ENCODE measurements at places on chromosomes 5 and 9.

DNA sequence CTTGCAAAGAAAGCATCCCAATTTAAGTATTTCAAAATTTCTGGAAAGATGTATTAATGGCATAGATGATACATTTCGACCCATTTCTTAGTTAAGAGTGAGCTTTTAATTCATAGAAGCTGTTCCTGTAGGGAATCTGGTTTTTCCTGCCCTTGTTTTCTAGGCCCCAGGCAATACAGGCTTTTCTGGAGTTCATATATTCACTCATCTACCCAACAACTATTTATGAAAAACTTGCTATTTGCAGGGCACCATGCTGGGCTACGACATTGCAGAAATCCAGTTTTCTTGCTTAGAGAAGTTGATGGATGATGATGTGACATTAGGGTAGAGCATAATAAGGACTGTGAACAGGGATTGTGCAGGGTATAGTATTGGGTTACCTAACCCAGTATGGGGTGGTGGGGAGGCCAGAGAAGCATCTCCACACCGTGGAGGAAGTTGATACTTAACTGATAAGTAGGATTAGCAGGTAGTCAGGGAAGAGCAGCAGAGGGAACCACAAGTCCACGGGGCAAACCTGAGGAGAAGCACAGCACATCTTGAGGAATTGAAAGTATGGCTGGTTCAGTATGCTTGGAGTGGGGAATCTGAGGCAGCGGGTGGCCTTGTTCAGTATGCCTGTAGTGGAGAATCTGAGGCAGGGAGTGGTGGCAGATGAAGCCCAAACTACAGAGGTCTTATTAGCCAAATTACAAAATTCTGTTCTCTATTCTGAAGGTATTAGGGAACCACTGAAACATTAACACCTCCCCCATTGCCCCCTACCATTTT, 247.5 kb downstream of the ARRDC3 start:
- no peak for DNase-seq

DNA sequence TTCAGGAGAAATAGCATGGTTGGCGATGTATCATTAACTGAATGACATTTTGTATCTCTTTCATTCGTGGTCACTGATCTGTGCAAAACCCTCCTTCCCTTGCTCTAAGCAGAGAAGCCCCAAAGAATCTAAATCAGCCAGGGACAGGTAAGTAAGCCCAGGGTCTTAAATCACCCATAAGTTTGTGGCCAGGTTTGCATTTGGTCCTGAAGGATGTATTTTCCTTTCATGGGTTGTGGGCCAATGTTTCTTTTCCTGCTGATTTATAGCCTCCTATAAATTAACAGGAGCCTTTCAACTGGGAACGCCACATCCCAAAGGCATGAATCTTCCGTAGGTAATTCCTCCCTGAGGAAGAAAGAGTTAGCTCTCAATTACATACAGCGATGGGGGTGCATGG, 217.5 kb upstream of the TNC start:
- no peak for DNase-seq

GRCh38 chr9:3893519-3893918, 367.7 kb upstream of the RFX3 start:
- no peak for DNase-seq

DNA sequence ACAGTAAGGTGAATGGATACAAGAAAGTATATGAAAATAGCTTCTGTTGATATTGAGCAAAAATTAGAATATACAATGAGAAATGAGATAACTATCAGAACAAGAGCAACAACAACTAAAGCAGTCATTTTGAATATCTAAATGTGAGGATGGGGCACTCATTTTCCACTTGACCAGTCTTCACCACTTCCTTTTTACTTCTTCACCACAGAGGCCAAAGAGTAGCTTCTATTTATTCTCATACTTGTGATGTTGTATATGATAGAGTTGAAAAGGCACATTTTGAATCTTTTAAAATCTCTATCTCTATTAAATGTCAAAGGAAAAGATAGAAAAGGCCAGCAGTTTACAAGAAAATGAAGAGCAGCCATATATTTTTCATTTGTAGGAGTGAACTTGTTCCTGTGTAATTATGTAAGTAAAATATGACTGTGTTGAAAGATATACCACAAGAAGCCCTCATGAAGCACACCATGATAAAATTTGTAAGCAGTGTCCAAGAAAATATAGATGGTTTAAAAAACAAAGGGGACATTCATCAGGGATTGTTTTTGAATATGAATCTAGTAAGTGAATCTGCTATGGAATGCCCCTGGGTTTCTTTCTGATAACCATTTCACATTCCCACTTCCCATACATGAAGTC, 39.2 kb downstream of the ADAMTS19 start:
- DNase-seq, result no peak

DNA sequence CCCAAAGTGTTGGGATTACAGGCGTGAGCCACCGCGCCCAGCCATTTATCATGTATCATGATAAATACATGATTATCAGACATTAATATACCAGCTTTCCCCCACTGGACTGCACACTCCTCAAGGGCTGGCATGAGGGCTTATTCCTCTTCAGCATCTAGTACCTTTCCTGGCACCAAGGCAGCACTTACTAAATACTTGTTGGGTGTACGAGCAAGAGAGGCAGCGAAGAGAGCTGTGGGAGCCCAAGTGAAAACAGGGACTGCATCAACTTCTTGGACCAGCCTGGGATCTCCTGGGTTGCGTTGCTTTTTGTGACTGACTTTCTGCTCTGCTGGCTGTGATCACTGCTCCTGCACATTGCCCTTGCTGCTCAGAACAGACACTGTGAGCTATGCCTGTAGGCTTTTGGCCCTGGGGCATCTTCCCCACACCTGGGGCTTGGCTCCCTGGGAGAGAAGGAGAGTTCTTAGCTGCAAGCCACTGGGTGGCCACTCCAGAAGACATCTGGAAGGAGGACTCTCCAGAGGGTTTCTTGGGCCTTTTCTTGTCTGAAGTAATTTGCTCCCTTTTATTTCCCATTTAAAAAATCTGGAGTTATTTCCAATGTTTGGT, 224.3 kb downstream of the NR3C1 start:
- DNase-seq, result no peak

- no peak for DNase-seq
These were observed 69.1 kb downstream of the GPR21 start for GRCh38 chr9:123102375-123103113.

DNA sequence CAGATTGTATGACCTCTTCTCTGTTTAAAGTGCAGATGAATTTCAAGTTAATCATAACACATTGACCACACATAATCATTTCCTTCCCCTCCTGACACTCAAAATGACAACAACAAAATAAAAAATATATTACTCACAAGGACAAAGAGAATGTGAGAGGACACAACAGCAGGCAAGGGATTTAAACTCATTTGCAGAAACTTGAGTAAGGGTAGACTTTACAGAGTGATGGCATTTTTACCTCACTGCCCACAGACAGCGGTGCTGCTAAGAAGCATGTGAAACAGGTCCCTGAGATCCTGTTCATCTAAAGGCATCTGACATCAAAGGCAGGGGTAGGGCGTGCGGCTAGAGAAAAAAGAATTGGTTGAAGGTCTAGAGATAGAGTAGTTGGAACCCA, 99.0 kb downstream of the TRIM36 start:
- no peak for DNase-seq

DNA sequence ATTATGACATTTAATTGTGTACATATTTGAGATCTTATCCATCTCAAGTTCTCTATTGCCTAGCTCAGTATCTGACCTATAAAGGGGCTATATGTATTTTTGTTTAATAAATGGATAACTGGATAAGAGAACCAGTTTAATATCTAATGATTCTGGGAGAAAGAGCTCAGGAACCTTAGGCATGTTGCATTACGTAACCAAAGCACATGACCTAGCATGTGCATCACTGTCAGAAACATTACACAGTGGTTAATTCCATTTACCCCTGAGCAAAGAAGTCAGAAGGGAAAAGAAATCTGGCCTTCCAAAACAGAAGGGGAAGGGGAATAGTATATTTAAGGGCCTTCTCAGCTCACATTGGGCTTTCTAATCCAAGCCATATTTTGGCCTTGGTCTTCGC, 12.3 kb downstream of the PAPPA start:
- no peak for DNase-seq

DNA sequence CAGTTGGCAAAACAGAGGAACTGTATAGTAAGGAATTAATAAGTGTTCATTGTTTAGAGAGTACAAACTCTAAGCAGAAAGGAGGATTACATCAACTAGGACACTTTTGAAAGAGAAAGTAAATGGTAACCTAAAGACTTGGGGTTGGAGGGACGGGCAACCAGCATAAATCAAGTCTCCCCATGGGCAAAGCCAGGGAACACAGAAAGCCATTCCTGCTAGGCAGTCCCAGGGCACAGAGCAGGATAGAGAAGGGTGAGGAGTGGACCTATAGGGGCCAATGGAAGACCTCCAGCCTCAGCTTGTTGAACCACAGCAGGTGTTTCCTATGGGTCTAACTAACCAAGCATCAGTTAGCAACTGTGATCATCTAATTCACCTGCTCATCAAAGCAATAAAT, 9.2 kb upstream of the ERAP1 start:
- DNase-seq, result no peak

DNA sequence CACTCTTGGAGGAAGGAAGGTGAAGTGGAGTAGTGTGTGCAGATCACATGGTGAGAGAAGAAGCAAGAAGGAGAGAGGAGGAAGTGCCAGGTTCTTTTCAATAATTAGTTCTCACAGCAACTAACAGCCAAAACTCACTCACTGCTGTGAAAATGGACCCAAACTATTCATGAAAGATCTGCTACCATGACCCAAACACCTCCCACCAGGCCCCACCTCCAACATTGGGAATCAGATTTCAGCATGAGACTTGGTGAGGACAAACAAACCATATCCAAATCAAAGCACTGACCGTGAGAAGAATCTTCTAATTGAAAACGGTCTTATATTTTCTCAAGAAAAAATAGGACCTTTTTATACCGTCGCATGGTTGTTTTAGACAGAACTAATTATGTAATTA, 468.7 kb upstream of the TYRP1 start:
- DNase-seq, result no peak

DNA sequence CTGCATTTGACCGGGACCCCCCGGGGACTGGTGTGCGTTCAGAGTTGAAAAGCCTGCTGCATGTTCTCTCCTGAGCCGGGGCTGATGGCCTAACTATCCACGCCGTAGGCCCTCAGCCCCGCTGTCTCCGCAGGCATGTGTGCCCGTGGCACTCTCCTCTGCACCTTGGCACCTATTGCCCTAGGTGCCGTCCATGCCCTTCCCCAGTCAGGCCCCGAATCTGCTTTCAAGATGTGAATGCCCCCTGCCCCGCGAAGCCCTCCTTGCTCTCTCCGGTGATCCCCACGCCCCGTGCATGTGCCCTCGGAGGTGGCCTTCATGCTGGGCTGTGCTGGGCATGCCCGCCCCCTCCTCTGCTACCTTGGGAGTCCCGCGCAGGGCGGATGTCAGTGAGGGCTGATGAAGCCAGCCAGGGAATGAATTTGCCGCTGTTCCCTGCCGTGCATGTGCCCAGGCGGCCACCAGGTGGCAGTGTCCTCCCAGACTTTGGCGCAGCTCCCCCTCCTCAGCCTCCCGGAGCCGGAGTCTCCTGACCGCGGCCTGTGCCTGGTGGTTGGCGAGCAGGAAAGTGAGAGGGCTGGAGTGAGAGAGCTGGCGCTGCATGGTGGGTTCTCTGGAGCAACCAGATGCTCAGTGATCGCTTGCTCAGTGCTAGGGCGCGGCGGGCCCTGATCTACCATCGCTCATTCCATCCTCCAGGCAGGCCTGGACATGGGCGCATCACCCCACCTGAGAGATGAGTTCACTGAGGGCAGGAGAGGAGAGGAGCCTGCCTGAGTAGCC, 112.9 kb upstream of the LMX1B start:
- peak; percentile 34 for DNase-seq

DNA sequence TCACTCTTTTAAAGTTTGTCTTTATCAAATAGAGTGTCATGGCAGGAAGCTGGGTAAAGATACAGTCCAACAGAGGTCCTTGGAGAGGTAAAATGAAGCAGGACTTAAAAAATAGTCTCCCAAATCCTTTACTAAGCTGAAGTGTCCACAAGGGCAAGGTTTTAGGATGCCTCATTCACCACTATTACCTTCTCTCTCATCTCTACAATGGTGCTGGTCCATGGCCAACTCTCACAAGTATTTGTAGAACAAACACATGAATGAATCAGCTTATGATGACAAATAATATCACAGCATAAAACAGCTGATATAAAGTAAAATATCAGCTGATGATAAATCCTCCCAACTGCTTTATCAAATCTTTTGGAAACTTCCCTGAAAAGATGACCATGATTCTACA, 162.3 kb upstream of the ZNF462 start:
- no peak for DNase-seq

- no peak for DNase-seq
These were observed 105.8 kb upstream of the SPATA31D4 start for GRCh38 chr9:81822301-81822865.
